T-helper 17 cell (primary cell): ENCODE measurements at places on chromosomes 6 and 20.

- H3K4me3 ChIP-seq, result no peak overlapping the region
- no peak for DNase-seq
- peaks cover 2% of the 10 kb centered on the region for H3K36me3 ChIP-seq
- peaks cover 16% of the 10 kb centered on the region for H3K27me3 ChIP-seq
Measured at GRCh38 chr6:155188707-155189496, 74.9 kb upstream of the CLDN20 start.

- peaks cover 2% of the 10 kb centered on the region for H3K4me1 ChIP-seq
- H3K36me3 ChIP-seq, result no peaks in the 10 kb centered on the region
- no peak for DNase-seq
- no peak overlapping the region for H3K4me3 ChIP-seq
- H3K27me3 ChIP-seq, result peaks cover 7% of the 10 kb centered on the region
- H3K27ac ChIP-seq, result no peak overlapping the region
Measured at GRCh38 chr6:28995093-28995650, 9.9 kb downstream of the ZNF311 start.

GRCh38 chr20:23568320-23568970 is at the start of gene CST9L:
CST9L (minus strand) TSS chr20:23568484; CDS start chr20:23568450, 34 bp downstream.
- H3K27ac ChIP-seq, result no peak within 1 kb of the TSS
- H3K4me1 ChIP-seq, result no peaks in the 10 kb centered on the region
- peaks cover 31% of the 10 kb centered on the region for H3K27me3 ChIP-seq
- no peak for DNase-seq
- no peaks in the 10 kb centered on the region for H3K36me3 ChIP-seq

- H3K27ac ChIP-seq, result peak overlapping the region; percentile 41
- peaks cover 9% of the 10 kb centered on the region for H3K4me1 ChIP-seq
- H3K4me3 ChIP-seq, result no peak overlapping the region
- peaks cover 2% of the 10 kb centered on the region for H3K36me3 ChIP-seq
Measured at GRCh38 chr20:58702161-58702510, 9.5 kb downstream of the NPEPL1 start.

DNA sequence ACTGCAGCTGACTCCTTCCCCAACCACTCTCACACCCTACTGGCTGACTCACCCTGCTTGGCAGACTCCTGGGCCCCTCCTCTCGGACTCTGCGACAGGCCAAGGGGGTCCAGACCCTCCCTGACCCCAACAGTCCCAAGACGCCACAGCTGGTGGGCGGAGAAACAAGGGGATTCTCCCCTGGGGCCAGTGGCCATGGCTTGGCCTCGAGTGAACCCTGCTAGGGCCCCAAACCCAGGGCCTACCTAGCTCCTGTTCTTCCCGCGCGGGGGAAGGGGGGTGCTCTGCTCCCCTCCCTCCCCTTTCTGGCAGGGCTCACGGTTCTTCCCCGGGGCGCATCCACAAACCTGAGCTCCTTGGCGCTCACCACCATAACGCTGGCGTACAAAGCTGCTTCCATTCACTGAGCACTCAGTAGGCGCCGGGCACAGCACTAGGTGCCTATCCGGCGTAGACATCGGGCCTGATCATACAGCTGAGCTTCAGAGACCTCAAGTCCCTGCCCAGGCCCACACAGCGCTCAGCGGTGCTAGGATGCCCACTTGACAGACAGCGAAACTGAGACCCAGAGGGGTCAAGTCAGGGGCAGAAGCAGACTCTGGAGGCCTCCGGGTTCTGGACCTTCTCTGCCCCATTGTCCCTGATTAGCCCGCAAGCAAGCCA is 597 bp downstream of the ADA start:
- peaks cover 3% of the 10 kb centered on the region for H3K36me3 ChIP-seq
- peaks cover 49% of the 10 kb centered on the region for H3K4me1 ChIP-seq
- H3K27me3 ChIP-seq, result no peaks in the 10 kb centered on the region
- H3K27ac ChIP-seq, result peak overlapping the region; percentile 94
- DNase-seq, result peak; percentile 22

DNA sequence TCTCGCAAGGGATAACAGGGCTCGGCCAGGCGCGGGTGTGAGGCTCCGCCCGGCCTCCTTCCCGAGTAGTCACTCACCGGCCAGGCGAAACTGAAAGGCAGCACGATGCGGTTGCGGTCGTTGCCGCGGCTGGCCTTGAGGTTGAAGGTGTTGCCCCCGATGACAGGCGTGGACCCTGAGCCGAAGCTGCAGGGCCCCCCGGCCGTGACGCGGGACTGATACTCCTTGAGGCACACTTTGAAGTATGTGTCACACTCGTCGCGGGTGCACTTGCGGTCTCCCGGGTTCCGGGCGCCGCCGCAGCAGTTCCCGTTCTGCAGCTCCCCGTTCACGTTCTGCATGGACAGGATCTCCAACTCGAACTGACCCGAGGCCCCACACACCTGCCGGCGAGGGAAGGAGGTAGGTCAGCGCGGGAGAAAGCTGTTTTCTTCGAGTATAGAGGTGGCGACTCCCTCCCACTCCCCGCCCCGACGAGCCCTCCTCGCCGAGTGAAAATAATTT is 1.1 kb downstream of the JAG1 start:
- no peak for DNase-seq
- peak overlapping the region; percentile 49 for H3K27ac ChIP-seq
- peaks cover 6% of the 10 kb centered on the region for H3K36me3 ChIP-seq
- H3K4me1 ChIP-seq, result peaks cover 23% of the 10 kb centered on the region
- H3K27me3 ChIP-seq, result peaks cover 73% of the 10 kb centered on the region

DNA sequence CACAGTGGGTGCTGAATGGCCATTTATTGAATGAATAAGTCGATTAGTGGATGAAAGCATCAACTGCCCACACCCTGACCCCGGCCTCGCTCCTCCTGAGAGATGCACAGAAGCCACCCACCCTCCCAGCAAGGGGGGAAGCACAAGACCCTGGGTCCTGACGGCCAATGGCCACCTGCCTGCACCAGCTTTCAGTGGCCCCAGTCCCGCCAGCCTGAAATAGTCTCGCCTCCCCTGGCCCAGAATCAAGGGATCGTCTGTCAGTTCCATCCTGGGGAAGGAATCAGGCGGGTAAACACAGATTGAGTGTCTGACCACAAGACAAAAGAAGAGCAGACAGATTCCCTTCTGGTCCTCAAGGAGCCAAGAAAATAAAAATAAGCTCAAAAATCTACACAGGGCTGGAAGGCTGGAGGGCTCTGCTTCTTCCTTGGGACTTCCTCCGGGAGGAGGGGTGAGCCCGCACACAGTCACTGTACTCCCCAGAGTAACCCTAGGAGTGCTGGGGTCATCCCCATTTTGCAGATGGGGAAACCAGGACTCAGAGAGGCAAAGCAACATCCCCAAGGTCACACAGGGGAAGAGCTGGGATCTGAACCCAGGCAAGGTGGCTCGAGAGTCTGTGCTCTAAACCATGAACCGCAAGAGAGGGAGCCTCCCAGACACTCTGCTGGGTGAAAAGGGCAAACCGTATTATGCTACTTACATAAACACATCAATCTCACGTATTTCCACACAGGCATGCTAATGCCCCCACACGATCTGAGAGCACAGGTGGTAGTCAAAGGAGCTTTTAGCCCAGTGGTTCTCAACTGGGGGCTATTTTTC is 7.8 kb downstream of the PREX1 start:
- peaks cover 4% of the 10 kb centered on the region for H3K36me3 ChIP-seq
- H3K4me1 ChIP-seq, result peaks cover 88% of the 10 kb centered on the region
- H3K27ac ChIP-seq, result no peak overlapping the region
- H3K4me3 ChIP-seq, result peak overlapping the region; percentile 96

DNA sequence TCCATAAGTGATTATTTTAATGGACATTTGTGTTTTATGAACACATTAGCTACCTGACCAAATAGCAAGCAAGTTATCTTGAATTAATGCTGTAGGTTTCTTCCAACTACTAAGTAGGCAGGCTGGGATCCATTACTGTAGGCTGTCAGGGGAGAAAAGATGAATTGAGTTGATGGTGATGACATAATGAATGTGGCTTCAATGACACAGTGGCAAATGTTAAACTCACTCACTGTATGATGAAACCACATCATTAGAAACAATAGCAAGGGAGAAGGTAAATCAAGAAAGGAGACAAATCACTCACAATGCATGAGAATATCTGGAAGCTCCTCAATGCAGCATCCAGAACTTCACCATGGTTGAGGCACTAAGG is 529.7 kb upstream of the CITED2 start:
- no peak for DNase-seq
- H3K27me3 ChIP-seq, result peaks cover 7% of the 10 kb centered on the region
- H3K36me3 ChIP-seq, result no peaks in the 10 kb centered on the region
- H3K4me3 ChIP-seq, result no peak overlapping the region
- peak overlapping the region; percentile 22 for H3K27ac ChIP-seq

GRCh38 chr20:3166338-3166912 is 6.8 kb upstream of the FASTKD5 start:
- no peak overlapping the region for H3K27ac ChIP-seq
- H3K27me3 ChIP-seq, result peaks cover 18% of the 10 kb centered on the region
- DNase-seq, result no peak
- H3K36me3 ChIP-seq, result no peaks in the 10 kb centered on the region
- no peak overlapping the region for H3K4me3 ChIP-seq

DNA sequence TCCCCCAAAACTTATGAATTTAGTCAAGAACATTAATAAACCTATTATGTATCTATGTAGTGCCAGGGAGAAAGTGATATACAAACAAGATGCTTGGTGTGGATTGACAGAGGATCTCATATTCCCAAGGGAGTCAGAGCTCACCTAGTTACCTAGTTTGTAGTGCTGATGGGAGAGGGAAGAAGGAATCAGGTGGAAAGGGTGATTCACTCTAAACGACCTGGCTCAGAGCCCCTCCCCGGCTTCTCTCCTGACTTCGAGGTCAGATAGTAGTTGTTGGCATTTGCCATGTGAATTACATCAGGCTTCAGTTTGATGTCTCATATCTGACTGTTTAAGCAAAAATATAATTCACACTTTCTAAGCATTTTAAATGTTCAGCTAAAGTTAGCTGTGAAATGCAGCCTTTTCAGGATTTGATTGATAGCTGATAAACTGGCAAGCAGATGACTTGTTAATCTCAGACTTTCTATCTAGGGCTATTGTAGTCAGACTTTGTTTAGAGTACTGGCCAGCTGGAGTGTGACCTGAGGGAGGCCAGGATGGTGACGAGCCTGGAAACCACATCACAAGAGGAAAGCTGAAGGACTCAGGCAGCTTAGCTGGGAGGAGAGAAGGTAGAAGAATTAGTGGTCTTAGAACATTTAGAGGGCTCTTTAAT is 123.7 kb downstream of the AKAP7 start:
- H3K27ac ChIP-seq, result peak overlapping the region; percentile 51
- H3K36me3 ChIP-seq, result peaks cover 3% of the 10 kb centered on the region
- no peak overlapping the region for H3K4me3 ChIP-seq
- no peaks in the 10 kb centered on the region for H3K27me3 ChIP-seq
- peaks cover 12% of the 10 kb centered on the region for H3K4me1 ChIP-seq

- peaks cover 10% of the 10 kb centered on the region for H3K27me3 ChIP-seq
- H3K4me1 ChIP-seq, result peaks cover 18% of the 10 kb centered on the region
- no peak overlapping the region for H3K27ac ChIP-seq
- no peaks in the 10 kb centered on the region for H3K36me3 ChIP-seq
- H3K4me3 ChIP-seq, result no peak overlapping the region
Measured at GRCh38 chr6:141561154-141561553, 571.6 kb upstream of the GJE1 start.

- H3K36me3 ChIP-seq, result peaks cover 2% of the 10 kb centered on the region
- H3K4me1 ChIP-seq, result peaks cover 13% of the 10 kb centered on the region
- H3K27ac ChIP-seq, result no peak overlapping the region
- no peaks in the 10 kb centered on the region for H3K27me3 ChIP-seq
- H3K4me3 ChIP-seq, result no peak overlapping the region
Measured at GRCh38 chr6:37324131-37325033, 29.4 kb upstream of the RNF8 start.

DNA sequence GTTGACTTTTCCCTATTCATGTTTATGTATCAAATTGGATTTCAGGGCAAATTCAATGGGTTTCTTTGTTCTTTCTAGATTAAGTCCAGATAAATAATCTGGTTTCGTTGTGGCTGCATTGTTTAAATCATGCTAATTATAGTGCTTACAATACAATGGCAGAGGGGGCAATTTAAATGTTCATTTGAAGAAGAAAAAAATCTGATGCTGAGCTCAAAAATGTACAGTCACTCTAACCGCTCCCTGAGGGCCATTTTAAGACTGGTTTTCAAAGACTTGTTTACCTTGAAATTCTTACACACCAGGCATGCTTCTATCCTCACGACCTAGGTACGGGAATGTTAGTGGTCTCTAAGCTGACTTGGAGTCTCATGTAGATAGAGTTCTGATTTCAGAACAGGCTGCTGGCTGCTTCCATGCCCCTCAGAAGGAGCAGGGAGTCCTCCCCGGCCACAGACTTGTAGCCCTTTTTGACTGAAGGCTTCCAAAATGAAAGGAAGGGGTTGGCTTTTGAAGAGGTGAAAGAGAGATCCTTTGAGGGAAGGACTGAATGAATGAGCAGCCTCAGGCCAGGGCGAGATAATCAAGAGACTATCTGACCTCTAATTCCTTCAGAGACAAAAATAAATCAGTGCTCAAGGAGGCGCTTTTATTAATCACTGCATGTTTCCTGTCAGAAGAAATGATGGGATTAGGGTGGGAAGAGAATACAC is 86.1 kb upstream of the ZNF217 start:
- H3K4me1 ChIP-seq, result peaks cover 6% of the 10 kb centered on the region
- DNase-seq, result no peak
- H3K4me3 ChIP-seq, result no peak overlapping the region
- H3K27ac ChIP-seq, result no peak overlapping the region
- H3K27me3 ChIP-seq, result no peaks in the 10 kb centered on the region
- H3K36me3 ChIP-seq, result no peaks in the 10 kb centered on the region

DNA sequence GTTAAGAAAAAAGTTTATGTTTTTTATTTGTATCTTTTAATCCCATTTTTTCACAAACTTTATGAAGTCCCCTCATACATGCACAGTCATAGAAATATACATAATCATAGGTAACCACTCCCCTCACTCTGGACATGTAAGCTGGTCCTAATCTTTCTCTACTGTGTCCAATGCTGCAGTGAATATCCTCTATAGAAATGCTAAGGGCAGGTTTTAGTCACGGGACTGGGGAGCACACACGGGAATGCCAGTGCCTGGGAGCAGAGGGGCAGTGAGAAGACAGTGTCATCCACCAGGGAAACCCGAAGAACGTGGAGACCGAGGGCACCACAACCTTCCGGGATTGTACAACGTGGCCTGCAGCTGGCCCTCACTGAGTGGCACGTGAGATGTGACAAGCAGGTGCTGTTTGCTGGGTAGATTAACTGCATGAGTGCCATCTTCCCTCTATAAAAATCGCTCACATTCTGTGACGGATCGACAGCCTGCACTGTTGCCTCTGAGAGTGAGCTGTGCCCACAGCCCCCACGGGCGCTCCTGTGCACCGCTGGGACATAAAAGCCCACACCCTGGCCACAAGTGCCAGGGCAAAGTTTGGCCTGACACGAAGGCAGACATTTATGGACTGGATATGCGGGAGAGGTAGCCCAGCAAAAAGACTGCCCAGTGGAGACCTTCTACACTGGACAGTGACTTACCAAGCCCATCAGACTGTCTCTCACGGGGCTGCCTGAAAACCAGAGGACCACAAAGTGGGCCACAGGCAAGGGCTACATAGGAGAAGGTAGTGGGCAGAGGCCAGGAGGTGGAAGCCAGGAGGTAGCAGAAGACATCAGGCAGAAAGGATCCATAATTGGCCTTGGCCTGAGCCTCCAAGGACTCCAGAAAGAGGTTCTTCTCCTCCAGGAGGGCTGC is 63.2 kb downstream of the FGD2 start:
- no peaks in the 10 kb centered on the region for H3K36me3 ChIP-seq
- DNase-seq, result no peak
- H3K27ac ChIP-seq, result no peak overlapping the region
- H3K4me3 ChIP-seq, result no peak overlapping the region
- peaks cover 16% of the 10 kb centered on the region for H3K4me1 ChIP-seq
- no peaks in the 10 kb centered on the region for H3K27me3 ChIP-seq

GRCh38 chr6:106724848-106725247 is 95.5 kb downstream of the QRSL1 start:
- no peaks in the 10 kb centered on the region for H3K36me3 ChIP-seq
- peaks cover 30% of the 10 kb centered on the region for H3K27me3 ChIP-seq
